ENCODE measurements at places on chromosomes 6 and 20.

- no peak for DNase-seq
Observed at GRCh38 chr6:44107017-44107416, 20.2 kb downstream of the MRPL14 start.

GRCh38 chr20:23114018-23114417 is 27.9 kb upstream of the CD93 start:
- DNase-seq: no peak

DNA sequence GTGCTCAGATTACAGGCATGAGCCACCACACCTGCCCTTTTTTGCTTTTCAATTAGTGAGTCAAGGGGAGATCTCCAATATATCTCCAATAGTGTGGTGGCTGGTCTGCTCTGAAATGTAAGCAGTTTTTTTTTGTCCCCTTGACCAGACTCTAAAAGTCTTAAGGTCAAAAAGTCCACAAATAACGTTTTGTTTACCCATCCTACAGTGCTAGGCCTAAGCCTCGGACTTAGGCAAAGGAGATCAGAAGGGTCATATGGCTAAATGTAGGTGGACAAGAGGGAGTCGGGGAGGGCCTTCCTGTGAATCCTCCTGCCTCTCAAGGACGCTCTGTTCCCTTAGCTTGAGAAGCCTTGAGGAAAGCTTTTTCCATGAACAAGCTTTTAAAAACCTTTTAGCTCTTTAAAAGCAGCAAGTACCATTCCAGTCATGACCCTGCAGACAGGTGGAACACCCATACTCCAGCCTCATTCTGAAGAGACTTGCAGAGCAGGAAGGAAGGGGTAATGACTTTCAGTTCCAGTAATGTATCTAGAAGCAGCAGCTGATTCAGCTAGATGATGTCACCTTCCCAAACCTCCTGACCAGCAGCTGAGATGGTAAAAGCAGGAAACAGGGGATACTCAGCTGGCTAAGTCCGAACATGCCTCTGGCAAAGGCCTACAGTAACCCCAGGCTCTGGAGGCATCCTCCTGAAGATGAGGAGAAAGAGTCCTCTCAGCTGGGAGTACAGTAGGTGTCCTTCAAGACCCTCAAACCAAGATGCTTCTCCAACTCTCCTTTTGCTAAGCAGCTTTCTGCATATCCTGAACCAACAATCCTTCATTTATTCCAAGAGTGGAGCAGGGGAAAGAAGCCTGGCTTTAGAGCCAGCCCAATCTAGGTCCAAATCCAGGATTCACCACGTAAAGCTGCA is 23.6 kb downstream of the BCL2L1 start:
- peak; percentile 77 for DNase-seq

GRCh38 chr20:25195962-25196785 is 662 bp downstream of the ENTPD6 start:
- no peak for DNase-seq

DNA sequence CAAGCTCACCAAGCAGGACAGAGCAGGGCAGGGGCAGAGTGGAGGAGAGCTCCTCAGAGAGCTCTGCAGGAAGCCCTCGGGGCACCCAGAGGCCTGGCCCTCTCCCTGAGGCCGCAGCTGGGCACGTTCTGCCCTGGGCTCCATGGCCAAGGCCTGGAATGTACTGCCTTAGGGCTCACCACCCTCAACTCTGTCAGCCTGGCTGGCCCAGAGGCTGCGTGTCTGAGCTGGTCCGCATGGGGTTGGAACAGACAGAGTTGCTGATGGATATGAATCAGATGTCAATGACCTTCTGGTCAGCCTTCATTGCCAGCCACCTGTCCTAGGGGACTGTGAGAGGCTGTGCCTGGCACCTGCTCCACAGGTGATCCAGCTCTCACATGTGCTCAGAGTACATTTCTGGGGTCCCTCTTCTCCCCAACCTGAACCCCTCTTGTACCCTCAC is 33.2 kb upstream of the PCMTD2 start:
- no peak for DNase-seq

GRCh38 chr20:45987108-45987780 is 15.2 kb upstream of the ZNF335 start:
- peak; percentile 90 for DNase-seq

DNA sequence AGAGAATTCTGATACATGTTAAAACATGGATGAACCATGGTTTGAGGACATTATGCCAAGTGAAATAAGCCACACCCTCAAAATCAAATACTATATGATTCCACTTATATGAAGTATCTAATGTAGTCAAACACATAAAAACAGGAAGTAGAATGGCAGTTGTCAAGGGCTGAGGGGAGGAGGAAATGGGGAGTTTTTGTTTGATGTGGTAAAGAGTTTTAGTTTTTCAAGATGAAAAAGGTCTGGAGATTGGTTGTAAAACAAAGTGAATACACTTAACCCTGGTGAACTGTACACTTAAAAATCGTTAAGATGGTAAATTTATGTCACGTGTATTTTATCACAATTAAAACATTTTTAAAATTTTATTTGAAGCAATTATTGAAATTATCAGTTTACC is 127.4 kb upstream of the GRIK2 start:
- no peak for DNase-seq

DNA sequence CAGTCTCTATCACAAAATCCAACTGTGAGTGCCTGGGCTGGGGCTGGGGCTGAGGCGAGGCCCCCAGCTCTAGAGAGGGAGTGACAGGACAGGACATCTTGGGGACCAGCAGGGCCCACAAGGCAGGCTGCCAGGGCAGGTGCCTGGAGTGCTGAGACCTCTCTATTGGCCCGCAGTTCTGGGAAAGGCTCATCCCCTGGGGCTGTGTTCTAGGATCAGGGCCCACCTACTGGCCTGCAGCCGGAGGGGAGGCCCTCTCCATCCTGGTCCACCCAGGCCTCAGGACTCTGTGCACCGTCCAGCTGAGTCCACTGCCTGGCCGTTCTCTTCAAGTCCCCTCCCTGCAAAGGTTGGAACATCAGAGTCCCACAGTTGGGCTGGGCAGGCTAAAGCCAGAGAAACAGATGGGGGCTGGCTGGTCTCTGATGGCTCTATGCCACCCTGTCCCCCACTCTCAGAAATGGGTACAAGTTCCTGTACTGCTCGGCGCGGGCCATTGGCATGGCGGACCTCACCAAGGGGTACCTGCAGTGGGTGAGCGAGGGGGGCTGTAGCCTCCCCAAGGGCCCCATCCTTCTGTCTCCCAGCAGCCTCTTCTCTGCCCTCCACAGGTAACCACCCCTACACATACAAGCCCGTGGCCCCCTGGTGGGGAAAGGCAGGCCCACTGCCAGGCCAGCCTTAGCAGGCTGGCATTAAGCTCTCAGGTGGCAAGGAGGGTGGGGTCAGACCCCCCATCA is 9.0 kb downstream of the EMILIN3 start:
- no peak for DNase-seq

GRCh38 chr20:25586877-25587276 is 1.5 kb upstream of the NINL start:
- no peak for DNase-seq

DNA sequence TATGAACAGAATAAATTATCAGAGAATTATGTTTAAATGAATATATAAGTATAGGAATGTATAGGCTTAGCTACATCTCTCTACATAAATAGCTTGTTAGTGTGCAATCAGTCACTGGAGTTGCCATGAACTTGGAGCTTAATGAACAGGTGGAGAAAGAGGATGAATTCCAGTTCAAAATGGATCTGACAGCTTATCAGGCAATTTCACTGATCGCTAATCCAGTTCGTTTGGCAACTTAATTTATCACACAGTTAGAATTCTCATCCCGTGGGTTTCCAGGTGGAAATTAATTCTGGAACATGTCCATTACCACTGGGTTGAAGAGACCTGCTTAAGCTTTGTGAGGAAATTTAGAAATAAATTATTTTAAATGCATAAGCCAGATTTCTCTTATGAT is 118.1 kb downstream of the MACROD2 start:
- no peak for DNase-seq

DNA sequence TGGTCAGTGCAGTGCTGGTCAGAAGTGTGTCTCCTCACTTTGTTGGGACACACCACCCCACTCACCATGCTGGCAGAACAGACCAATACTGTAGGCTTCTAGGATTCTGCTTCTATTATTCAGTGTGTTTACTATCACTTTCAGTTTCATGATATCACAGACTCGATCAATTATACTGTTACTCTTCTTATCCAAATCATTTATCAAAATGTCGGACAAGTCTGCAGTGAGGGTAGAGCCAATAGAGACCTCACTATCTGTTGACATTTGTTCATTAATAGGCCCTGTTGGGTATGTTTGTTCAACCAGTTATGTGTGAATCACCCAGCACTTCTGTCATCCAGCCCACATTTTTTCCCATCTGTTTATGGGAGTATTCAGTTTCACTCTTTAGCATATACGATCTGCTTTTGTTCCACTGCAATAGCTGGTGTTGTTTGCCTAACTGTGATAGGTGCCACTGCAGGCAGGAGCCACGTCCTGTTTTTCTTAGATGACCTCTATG is 140.1 kb downstream of the NRN1 start:
- no peak for DNase-seq

GRCh38 chr6:112695001-112695400 is 347.9 kb downstream of the RFPL4B start:
- DNase-seq: no peak

- DNase-seq: no peak
Observed at GRCh38 chr6:46867411-46867810, 54.3 kb downstream of the ADGRF5 start.

- DNase-seq: no peak
Observed at GRCh38 chr6:3426091-3426926, 30.5 kb downstream of the SLC22A23 start.

DNA sequence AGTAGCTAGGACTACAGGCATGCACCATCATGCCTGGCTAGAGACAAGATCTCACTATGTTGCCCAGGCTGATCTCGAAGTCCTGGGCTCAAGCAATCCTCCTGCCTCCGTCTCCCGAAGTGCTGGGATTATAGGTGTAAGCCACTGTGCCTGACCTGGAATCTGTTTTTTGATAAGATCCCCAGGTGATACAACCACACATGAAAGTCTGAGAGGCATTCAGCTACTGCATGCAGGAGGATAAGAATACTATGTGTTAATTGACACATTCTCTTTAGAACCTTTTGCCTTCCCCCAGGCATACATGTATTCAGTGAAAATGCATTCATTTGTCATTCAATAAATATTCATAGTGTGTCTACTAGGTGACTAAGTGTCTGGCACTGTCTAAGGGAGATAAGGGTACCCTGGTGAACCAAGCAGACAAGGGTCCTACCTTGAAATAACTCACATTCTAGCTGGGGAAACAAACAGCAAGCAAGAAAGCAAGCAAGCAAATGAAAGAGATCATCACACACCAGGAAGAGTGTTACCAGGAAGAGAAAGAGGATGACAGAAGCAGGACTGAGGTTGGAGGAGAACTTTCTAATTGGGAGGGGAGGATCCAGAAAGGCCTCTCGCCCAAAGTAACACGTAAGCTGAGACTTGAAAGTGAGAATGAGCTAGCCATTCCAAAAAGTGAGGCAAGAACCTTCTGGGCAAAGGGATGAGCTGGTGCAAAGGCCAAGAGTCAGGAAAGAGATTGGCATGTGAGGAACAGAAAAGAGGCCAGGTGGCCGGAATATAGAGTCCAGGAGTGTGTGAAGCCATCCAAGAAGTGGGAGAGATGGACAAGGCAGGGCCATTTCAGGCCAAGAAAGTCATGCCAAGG is 6.5 kb downstream of the GFOD1 start:
- DNase-seq: no peak

GRCh38 chr20:22770241-22770800 is 185.9 kb upstream of the FOXA2 start:
- DNase-seq: no peak

- DNase-seq: no peak
Observed at GRCh38 chr6:148242180-148242579, 100.5 kb upstream of the SASH1 start.

DNA sequence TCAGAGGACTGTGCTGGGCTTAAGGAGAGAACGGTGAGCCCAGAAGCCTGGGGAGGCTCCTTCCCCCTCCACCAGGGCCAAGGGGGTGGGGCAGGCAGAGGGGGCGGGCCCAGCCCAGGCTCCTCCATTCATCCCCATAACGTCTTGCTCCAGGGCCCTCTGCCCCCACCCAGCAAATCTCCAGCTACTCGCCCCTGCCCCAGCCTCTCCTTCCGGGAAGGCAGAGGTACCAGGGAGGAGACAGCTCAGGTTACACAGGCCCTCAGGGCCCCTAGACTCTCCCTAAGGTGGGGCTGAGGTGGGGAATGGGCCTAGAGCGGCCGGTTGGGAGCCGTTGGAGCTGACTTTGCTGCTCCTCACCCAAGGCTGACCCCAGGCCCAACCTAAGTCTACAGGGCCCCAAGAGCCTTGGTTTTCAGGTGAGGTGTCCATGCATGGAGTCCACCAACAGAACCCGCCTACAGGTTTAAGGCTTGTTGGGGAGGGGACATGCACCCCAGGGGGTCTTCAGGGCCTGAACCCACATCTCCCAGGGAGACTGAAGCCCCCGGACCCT is 1.2 kb downstream of the LAMA5 start:
- DNase-seq: no peak

- DNase-seq: no peak
Observed at GRCh38 chr6:89669002-89669401, 30.5 kb upstream of the LYRM2 start.

DNA sequence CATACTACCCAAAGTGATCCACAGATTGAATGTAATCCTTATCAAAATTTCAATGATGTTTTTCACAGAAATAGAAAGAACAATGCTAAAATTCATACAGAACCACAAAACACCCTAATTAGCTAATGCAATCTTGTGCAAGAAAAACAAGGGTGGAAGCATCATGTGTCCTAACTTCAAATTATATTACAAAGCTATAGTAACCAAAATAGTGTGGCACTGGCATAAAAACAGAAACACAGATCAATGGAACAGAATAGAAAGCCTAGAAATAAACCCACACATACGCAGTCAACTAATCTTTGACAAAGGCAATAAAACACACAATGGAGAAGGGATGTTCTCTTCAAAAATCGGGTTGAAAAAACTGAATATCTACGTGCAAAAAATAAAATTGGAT is 131.1 kb downstream of the TASP1 start:
- no peak for DNase-seq

DNA sequence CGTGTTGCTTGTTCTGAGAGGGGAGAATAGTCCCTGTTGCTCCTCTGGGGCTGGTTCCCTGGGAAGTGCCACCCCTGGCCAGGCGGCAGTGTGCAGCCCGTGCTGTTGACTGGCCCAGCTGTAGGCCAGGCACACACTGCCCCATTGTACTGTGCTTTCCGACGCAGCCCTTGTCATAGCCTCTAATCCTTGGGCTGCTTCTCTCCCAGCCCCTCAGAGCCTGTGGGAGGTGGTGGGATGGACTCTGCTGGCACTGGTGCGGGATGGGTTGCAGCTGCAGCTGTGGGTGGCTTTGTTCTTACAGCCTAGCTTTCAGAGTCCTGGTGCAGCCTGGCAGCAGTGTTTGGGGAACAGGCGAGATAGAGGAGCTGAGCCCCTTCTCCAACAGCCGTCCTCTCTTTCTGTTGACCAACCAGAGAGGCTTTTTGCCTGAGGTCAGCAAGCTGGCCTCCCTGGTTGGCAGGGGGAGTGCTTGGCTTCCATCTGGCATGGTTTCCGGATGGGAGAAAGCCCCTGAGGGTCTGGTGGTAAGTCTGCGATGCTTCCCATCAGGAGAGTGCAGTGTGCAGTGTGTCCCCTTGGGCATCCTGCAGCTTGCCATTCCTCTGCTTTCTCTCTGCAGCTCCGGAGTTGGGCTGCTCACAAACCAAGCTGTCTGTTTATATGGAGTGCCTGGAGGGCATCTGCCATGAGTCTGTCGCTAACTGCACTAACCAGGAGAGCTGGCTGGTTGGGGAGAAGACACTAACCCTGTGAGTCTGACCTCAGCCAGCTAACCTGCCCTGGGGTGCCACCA is 12.1 kb downstream of the TJAP1 start:
- no peak for DNase-seq

GRCh38 chr6:43076464-43077332 is 584 bp downstream of the PTK7 start:
- DNase-seq: no peak
